ENCODE measurements at places on chromosomes 6 and 20.

DNA sequence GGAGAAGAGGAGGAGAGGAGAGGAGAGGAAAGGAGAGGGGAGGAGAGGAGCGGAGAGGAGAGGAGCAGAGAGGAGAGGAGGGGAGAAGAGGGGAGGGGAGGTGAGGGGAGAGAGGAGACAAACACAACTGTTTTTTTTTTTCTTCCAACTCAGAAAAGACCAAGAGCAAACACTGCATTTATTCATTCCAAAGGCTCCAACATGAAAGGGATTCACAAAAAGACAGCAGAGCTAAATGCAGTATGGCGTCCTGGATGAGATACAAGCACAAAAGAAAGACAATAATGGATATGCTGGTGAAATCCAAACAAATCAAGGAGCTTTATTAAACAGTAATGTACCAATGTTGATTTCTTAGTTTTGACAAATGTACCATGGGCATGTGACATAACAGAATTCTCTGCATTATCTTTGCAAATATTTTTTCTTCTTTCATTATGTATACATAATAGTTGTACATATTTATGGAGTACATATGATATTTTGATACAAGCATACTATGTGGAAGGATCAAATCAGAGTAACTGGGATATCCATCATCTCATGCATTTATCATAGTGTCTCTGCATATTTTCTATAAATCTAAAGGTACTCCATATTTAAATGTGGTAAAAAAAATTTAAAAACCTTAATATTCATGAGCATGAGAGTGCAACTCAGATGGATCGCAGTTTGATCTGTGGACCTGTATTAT lies 204.6 kb downstream of the CBLN4 start:
- no peak for DNase-seq

- DNase-seq: no peak
Measured at GRCh38 chr6:192313-192664, 100.0 kb upstream of the DUSP22 start.

GRCh38 chr6:111427341-111428116 lies 55.5 kb downstream of the REV3L start:
- DNase-seq: no peak

- no peak for DNase-seq
Measured at GRCh38 chr6:25972128-25972527, 9.5 kb downstream of the TRIM38 start.

GRCh38 chr6:23016696-23017095 lies 447.3 kb downstream of the HDGFL1 start:
- DNase-seq: no peak

DNA sequence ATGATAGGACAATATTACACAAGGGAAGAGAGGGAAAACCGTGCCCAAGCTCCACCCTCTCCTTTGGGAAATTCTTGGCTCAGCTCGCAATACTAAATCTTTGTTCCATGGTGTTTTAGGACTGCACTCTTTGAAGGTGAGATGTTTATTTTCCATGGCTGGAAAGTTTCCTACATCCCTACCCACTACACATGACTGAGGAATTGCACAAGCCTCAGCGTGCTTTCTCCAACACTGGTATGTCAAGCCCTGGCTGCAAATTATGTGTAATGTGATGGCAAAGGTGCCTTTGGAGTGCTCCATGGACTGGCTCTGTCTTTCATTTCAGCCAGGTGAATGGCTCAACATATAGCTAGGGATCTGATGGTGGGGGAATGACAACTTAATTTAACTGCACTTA lies 134.3 kb downstream of the ISM1 start:
- no peak for DNase-seq

GRCh38 chr6:19279273-19279684 lies 557.9 kb upstream of the ID4 start:
- no peak for DNase-seq

- no peak for DNase-seq
Measured at GRCh38 chr6:106064756-106065155, 21.4 kb upstream of the PRDM1 start.

DNA sequence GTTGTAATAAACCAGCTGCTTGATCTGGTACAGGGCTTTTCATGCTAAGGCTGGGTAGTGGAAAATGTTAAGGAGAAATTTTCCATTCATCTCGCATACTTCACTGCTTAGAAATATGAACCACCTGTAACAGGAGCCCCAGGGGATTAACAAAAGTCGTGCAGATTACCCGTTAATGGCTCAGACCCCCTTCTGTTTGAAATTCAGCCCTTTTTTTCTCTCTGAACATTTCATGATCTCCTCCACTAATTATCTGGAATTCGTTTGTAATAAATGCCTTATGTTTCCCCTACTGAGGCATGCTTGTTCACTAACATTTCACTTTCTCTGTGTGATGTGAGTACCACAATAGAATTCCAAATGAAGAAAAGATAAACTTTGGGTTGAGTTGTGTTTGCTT lies 336.4 kb upstream of the HSF2 start:
- DNase-seq: no peak

- no peak for DNase-seq
Measured at GRCh38 chr6:5295623-5296022, 34.3 kb downstream of the FARS2 start.

GRCh38 chr6:148745926-148746325 lies 904 bp upstream of the UST start:
- no peak for DNase-seq

GRCh38 chr20:60930023-60930790 lies 321.9 kb upstream of the CDH4 start:
- DNase-seq: no peak

All from right forelimb (tissue), 1 donor.